Activated naive CD4-positive, alpha-beta T cell treated with anti-CD3 and anti-CD28 coated beads, Interleukin-2, amount 50 U/mL, for 16 hours (primary cell): ENCODE measurements at places on chromosomes 16 and 17.

GRCh38 chr16:74991593-74992403 is 6.9 kb upstream of the WDR59 start:
- DNase-seq, result no peak

DNA sequence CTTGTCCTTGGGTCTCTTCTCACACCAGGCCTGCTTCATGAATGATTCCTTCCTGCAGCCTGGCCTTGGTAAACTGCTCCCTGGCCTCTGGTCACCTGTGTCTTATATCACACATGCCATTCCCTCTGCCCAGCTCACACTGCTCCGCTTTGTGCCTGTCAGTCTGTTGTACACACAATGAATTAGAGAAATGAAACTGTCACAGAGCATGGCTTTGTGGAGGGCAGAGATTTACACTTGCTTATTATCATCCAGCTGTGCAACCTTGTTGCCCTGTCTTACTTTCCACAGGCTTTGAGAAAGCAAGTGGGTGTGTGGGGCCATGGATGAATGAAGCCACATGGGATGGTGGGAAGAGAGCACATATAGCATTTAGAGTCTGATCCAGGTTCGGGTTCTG is 22.4 kb downstream of the ALDH3A2 start:
- DNase-seq, result no peak

DNA sequence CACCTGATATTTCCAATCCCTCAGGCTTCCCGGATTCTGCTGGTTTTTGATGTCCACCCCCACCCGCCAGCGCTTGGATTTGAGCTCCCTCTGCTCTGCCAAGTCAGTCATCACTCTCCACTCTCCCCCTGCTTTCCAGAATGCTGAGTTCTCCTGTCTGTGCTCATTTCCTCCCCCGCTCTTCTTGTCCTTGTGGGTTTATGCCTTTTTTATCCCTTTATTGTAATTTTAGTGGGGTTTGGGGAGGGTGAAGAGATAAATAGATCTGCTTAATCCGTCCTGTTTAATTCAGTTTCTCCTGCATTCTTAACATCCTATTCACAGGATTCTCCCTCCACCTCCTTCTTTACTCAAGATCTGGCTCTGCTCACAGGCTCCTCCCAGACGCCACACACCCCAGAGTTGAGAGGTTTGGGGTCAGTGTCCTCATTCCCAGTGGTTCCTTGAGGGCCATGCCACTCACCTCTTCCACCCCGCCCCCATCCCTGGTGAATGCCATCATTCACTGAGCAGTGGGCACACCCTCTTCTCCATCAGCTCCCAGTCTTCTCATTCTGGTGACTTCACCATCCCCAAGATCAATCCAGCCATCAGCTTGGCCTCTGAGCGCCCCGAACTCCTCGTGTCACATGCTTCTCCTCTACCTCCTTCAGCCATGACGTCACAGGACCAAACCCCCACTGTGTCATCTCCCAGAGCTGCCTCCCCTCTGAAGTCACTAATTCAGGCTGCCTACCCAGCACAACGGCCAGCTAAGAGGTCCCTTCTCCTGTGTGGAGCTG is 15.1 kb upstream of the GUCY2D start:
- no peak for DNase-seq

DNA sequence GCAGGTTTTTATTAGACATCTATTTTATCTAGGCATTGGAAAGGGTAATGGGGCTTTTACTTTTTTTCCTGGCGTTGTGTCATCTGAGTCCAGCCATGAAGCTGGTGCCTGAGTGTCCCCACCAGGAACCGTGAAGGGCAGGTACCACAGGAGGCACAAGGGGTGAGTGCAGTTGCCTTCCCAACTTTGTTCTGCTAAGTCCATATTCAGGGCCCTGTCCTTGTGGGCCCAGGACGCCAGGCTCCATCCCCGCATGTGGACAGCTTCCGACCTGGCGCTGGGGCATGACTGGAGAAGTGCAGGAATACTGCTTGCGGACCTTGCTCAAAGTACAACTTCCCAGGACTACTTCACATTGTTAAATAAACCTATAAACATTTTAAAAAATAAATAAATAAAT is 60.6 kb downstream of the KPNA2 start:
- DNase-seq, result no peak

DNA sequence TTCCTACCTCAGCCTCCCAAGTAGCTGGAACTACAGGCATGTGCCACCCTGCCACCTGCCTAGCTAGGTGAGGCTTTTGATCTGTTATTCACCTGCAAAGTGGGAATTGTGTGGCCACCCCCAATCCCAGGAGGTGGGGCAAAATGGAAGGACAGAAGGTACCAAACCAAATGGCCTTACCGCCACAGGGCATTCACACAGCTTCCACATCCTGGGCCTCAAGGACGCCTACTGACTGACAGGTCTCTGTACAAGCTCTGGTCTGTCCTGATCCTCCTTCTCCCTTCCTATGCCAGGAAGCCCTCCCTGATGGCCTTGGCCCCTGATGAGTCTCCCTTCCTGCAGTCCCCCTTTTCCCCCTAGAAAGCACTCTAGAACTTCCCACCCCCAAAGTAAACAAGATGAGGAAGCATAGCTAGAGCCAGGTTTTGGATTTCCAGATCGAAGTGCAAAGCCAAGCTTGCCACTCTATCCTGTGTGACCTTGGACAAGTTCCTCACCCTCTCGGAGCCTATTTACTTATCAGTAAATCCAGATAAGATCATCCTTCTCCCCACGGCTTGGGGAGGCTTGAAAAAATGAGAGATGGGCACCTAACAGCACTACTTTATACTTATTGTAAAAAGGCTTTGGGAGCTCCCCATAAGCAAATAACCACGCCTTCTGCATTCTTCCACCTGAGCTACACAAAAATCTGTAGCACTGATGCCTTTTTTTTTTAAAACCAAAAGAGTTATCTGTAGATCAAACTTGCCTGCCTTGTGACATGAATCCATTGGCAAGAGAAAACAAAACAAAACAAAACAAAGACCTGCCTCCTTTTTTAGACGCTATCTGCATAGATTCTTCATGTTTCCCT is 4.5 kb downstream of the PLLP start:
- DNase-seq, result no peak

- no peak for DNase-seq
These were observed 1.7 kb downstream of the CRAMP1 start for GRCh38 chr16:1613728-1614455.

DNA sequence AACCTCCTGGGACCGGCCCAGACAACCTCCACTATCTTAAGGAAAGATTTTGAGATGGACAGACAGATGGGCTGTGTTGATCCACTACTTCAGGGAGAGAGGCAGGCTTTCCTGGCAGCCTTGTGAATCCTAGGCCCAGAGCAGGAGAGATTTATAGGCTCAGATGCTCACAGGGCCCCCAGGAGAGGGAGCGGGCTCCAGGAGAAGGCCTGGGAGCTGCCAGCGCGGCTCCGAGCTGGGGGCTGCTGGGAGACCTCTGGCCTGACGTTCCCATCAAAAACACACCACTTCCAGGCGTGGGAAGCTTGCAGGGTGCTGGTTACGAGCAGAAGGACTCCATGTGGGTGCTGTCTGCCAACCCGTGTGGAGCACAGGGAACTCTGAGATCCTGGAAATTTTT is 53.2 kb downstream of the MYH11 start:
- no peak for DNase-seq

DNA sequence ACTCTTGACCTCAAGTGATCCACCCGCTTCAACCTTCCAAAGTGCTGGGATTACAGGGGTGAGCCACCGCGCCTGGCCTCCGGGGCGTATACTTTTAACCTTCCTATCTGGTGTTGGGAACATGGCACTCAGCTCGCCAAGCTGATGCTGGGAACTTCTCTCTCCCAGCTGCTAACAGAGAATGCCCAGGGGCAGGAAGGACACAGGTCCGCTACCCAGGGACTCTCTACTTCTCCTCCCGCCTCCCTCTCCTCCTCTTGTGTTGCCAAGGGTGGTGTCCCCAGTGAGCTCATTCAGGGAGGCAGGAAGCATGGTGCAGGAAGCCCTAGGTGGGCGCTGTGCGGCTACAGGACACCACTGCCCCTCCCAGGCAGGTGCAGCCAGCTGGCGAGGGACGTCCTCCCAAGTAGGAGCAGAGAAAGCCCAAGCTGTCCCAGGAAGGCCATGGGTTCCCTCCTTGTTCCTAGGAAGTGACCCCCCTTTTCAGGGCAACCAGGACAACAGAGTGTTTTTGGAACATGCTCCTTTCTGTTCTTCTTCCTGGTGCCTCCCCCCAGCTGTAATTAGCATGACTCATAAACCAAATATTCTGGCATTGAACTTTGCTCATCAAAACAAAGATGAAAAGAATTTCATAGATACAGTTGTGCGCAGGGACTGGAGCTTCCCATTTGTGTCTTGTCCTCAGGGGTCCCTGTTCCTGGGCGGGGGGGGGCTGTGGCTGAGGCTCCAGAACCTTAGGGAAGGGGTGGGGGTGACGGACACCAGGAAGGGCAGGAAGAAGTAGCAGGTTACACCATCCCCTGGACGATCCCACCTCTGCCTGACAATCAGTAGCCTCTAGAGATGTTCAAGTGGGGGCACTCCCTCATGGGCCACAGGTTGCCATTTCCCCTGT is 2.7 kb downstream of the C1QTNF1 start:
- no peak for DNase-seq

DNA sequence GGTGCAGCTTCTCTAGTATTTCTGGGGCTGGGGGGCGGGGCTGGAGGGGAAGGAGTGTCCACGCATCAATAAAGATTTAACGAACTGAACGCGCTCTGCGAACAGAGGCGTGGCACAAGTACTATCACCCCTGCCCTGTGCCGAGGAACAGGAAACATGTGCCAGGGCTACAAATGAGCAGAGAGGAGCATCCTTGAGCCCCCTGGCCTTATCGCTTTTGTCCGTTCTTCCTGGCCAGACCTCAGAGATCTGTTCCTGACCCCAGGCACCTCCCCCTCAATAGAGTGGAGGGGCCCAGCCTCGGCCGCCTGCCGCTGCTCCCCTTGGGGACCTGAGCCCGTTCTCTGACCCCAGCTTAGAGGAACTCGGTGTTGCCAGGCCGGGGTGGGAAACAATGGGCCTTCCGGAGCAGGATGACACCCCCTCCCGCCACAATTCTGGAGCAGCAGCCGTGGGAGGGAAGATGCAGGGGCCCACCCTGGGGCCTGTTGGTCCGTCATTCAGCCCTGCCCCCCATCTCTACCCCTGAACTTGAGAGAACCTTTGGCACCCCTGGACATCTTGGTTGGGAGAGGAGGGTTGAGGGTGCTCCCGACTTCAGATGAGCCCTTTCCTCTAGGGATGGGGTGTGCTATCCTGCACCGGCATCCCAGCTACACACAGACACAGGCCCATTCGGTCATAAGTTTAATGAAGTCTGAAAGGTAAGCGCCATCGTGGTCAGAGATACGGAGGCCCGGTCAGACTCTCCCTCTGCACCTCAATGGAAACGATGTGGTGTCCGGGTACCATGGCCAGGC is 1.1 kb downstream of the NAA38 start:
- DNase-seq, result peak; percentile 48

DNA sequence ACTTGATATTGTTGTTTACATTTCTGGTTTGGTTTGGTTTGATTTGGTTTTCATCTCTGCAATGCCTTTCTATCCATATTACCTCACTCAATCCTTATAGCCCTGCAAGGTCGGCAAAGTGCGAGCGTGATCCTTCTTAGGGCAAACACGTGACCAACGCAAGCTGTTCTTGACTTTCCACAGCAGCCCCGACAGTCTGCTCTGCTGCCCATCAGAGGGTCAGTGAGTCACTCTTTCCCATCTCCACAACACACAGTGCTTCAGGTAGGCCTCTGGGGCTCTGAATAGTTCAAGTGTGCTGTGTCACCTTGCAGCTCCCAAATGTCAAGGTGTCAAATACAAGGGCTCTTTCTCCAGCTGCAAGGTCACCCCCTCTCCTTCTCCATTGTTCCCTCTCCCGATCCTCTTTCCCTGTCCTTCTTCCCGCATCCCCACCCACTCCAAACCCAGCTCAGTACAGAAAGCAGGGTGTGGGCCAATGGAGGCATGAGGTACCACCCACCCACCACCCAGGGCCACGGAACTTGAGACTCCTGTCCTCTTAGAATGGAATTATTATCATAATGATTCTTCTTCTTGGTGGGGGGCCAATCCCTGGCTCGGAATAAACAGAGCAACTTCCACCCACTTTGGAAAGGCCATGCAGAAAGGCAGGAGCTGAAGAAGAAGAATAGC is 139.7 kb downstream of the SLC39A11 start:
- no peak for DNase-seq

DNA sequence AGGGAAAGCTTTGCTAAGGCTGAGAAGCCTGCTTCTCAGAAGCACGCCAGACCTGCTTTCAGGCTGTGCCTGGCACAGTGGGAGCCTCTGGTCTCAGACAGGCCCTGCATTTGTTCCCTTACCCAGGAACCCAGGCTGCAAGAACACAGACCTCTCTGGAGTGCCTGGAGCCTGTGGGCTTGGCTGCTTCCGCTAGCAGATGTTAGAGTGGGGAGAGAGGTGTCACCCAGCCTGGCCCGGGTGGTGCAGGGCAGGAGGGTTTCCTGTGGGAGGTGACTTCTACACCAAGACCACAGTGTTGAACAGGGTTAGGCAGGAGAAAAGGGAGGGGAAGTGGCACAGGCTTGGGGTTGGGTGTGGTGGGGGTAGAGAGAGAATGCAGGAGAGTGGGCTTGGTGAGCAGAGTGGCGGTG is 35.8 kb upstream of the ADGRG1 start:
- DNase-seq, result peak; percentile 49

GRCh38 chr17:28574526-28574925 is 2.2 kb downstream of the ALDOC start:
- DNase-seq, result peak; percentile 38

GRCh38 chr16:3618769-3619141 is 7.3 kb upstream of the SLX4 start:
- no peak for DNase-seq

- no peak for DNase-seq
These were observed 37.4 kb upstream of the ARHGAP17 start for GRCh38 chr16:25052530-25052929.

DNA sequence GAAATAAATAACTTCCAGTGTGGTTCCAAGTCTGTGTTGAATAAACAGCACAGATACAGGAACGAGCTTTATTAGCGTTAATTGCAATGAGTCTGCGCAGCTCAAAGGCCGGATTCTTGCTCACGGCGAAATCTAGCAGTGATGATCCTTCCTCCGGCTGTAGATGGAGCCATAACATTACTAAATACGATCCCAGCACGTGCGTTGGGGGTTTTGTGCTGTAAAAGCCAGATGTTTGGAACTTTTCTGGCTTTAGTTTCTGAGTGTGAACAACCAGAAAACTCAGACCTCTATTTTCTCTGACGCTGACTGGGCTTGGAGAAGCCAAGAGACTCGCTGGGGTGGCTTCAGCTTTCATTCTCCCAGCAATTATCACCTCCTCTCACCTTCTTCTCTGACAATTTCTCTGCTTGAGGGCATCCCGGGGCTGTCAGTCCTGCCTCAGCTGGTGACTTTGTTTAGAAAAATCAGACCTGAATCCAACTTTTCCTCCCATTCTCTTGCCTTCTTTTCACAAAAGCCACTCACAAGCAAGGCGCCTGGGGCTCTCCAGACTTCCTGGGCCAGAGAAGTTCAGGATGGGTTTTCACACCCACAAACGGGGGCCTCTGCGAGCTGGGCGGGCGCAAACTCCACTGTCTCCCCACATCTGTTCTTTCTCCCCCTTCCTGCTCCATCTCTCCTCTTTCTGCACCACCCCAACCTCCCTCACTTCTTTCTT is 47.1 kb upstream of the AKTIP start:
- peak; percentile 49 for DNase-seq
